Aorta (tissue), 5 donors: ENCODE measurements at places on chromosomes 1 and 21. TPM values are rescaled to one million over a fixed set of nuclear protein-coding genes. Genes with fewer than 3 reads are reported as not detected.

LRRN2 gene
- polyA plus RNA-seq, result not detected

DIRAS3 gene
- polyA plus RNA-seq, result 2.8 TPM

CLEC20A gene
- polyA plus RNA-seq, result not detected

CYP4Z1 gene
- 0.15 TPM for polyA plus RNA-seq

LINGO4 gene
- polyA plus RNA-seq, result not detected

SYT11 gene
- 12.1 TPM for polyA plus RNA-seq

FAM151A gene
- polyA plus RNA-seq, result 0.08 TPM

WNT2B gene
- polyA plus RNA-seq, result 2.5 TPM

AMY1A gene
- polyA plus RNA-seq, result not detected

LMOD1 gene
- polyA plus RNA-seq, result 368 TPM

HPDL gene
- polyA plus RNA-seq, result not detected

SYTL1 gene
- 0.75 TPM for polyA plus RNA-seq

RABGGTB gene
- polyA plus RNA-seq, result 72.9 TPM

TMEM200B gene
- polyA plus RNA-seq, result 13.0 TPM

AGL gene
- polyA plus RNA-seq, result 7.3 TPM

DDR2 gene
- 28.5 TPM for polyA plus RNA-seq

DSTYK gene
- 5.3 TPM for polyA plus RNA-seq

LRRC3 gene
- 1.5 TPM for polyA plus RNA-seq

SLC26A9 gene
- polyA plus RNA-seq, result 0.13 TPM

BNIPL gene
- polyA plus RNA-seq, result not detected

OR2T33 gene
- polyA plus RNA-seq, result not detected

EFNA3 gene
- 0.41 TPM for polyA plus RNA-seq

MYBPH gene
- polyA plus RNA-seq, result not detected

ACKR1 gene
- 1.4 TPM for polyA plus RNA-seq

SLC19A2 gene
- 3.5 TPM for polyA plus RNA-seq

HSD3B2 gene
- polyA plus RNA-seq, result not detected

SPRR2G gene
- not detected for polyA plus RNA-seq

ACTL8 gene
- not detected for polyA plus RNA-seq

BATF3 gene
- polyA plus RNA-seq, result 8.8 TPM

DNAJC6 gene
- 1.3 TPM for polyA plus RNA-seq

NTNG1 gene
- polyA plus RNA-seq, result not detected

CLDN8 gene
- polyA plus RNA-seq, result not detected
